Suprapubic skin (tissue), 4 donors: ENCODE measurements at places on chromosomes 7 and 10.

GRCh38 chr10:91632671-91633550, at the start of gene PPP1R3C:
PPP1R3C (minus strand) TSS chr10:91633071; CDS start chr10:91632969, 102 bp downstream.
- no peaks in the 10 kb centered on the region for H3K36me3 ChIP-seq
- H3K27ac ChIP-seq = peak within 1 kb of the TSS; percentile 82
- peak within 1 kb of the TSS; percentile 64 for H3K4me3 ChIP-seq

DNA sequence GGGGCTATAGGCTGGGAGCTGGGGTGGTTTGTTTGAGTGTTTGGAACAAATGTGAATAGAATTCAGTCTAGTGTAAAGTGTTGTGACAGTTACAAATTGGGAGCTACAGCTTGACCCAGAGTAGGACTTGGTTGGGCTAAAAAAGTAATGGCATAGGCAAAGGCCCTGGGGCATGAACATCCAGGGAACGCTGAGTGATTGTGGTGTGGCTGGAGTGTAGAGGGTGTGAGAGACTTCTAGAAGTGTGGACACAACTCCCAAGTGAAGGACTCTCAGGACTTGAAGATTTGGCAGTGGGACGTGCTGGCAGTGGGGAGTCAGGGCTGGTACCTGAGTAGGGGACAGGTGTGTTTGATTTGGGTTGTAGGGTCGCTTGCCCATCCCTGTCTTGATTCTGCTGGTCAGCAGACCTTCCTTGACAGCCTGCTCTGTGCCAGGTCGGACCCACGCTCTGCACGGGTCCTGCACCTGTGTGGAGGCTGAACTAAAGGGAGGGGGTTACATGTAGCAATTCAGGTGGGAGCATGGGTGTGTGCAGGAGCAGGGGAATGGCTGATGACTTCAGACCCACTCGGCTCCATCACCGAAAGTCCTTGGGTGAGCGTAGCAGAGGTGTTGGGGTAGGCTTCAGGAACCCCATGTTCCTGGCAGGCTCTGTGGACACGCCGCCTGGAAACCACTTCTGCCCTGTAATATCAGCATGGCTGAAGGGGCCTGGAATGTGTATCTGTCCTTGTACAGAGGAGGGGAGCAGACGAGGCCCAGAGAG, 43.3 kb downstream of the ZMIZ1 start:
- peaks cover 79% of the 10 kb centered on the region for H3K4me1 ChIP-seq
- H3K36me3 ChIP-seq = peaks cover 9% of the 10 kb centered on the region
- no peaks in the 10 kb centered on the region for H3K27me3 ChIP-seq
- H3K4me3 ChIP-seq = no peak overlapping the region
- H3K27ac ChIP-seq = peak overlapping the region; percentile 76
- no peak for DNase-seq

DNA sequence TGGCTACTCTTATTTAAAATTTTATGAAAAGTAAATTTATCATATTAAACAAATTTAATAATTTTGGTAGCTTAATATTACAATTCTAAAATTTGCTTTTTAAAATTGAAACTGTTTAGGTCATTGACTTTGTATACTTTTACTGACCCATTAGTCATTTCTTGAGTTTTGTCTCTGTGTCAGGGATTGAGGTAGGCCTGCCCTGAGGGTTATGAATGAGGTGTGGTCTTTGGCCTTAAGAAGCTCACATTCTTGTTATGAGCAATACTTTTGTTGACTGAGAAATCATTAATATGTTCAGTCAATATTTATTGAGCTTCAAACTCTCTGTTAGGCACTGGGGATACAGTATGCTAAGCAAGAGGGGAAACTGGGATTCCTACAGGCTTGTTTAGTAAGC, 47.0 kb upstream of the RPA3 start:
- peaks cover 34% of the 10 kb centered on the region for H3K4me1 ChIP-seq
- H3K27ac ChIP-seq = no peak overlapping the region
- no peak for DNase-seq
- H3K27me3 ChIP-seq = no peaks in the 10 kb centered on the region
- no peak overlapping the region for H3K4me3 ChIP-seq

GRCh38 chr10:72164617-72165016, 51.2 kb upstream of the ANAPC16 start:
- H3K27ac ChIP-seq = no peak overlapping the region
- no peaks in the 10 kb centered on the region for H3K27me3 ChIP-seq
- no peaks in the 10 kb centered on the region for H3K4me1 ChIP-seq
- no peak overlapping the region for H3K4me3 ChIP-seq

DNA sequence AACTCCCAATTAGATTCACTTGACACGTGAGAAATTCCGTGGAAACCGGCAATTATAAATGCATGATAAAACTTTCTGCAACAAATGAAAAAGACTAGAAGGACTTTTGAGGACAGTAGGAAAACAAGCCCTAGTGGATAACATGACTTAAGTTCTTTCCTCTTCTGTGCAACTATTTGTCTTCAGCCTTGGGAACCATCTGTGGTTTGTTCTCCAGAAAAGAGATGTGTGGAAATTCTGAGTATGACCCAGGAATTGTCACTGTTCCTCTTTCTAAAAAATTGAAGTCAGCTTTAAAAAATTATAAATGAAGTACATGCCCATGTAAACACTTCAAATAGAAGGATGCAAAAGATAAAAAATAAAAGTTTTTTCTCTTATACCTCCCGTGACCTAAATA, 128.6 kb upstream of the SVIL start:
- no peaks in the 10 kb centered on the region for H3K4me1 ChIP-seq
- H3K27ac ChIP-seq = no peak overlapping the region
